ENCODE measurements at places on chromosomes 4 and X.

DNA sequence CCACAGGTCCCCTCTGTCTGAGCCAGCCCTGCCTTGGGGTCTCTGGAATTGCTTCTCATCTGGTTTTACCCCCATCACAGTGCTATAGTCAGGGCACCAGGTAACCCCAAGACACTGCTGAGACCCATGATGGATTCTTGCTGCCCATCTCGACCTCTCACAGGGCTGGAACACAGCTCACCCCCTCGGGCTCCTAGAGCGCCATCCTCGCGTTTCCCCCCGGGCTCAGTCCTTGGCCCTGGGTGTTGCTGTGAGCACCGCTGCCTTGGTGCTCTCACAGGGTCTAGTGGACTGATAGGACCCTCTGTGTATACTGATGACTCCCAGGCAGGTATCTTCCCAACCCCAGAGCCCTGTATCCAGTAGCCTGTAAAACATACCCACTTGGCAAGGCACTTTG is 8.8 kb downstream of the MAEA start:
- DNase-seq, result no peak

- no peak for DNase-seq
Measured at GRCh38 chrX:134734466-134734952, 76.2 kb upstream of the PLAC1 start.

DNA sequence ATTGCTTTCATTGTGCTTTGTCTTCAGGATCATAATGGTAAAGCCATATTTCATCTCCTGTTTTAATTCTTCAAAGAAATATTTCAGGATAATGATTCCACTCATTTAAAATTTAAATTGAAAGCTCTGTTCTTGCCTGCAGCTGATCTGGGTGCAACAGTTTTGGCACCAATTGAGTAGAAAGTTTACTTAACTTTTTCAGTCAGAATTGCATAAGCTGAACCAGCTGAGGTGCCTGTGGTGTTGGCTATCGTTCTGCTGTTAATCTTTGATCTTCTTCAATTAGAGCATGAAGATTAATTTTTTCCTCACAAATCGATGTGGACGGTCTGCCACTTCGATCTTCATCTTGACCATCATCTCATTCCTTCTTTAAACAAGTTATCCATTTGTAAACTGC is 49.6 kb downstream of the MAGEB16 start:
- DNase-seq, result no peak

DNA sequence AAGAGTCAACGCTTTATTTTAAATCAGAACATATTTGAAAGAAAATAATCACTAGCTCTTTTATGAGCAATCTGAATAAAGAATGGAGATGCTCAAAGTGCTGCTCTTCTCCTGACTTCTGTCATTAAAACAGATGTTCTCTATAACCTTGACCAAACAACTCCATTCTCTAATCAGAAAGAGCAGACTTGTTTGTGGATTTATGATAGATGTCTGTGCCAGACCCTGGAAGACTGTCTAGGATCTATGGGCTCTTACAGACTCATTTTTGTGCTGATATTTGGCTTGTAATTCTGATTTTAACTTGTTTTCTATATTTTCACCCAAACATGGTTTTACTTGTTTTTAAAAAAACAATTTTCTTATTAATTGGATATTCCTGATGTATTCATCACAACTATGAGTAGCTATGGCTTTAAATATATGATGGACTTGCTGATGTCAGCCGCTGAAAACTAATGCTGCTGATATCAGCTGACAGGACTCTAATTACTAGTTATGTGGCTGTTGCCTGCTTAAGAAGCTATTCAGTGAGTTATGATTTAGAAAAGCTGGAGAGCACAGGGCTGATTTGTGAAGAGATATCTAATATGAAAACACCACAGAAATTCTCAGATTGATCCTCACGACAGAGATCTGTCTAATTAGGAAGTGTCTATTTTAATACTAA is 31.6 kb upstream of the MAML3 start:
- no peak for DNase-seq

GRCh38 chrX:129617420-129617819 is 37.3 kb downstream of the APLN start:
- DNase-seq, result no peak

GRCh38 chrX:24151513-24151912 is 2.0 kb downstream of the ZFX start:
- DNase-seq, result no peak

- no peak for DNase-seq
Measured at GRCh38 chrX:13266641-13267345, 53.1 kb downstream of the ATXN3L start.

DNA sequence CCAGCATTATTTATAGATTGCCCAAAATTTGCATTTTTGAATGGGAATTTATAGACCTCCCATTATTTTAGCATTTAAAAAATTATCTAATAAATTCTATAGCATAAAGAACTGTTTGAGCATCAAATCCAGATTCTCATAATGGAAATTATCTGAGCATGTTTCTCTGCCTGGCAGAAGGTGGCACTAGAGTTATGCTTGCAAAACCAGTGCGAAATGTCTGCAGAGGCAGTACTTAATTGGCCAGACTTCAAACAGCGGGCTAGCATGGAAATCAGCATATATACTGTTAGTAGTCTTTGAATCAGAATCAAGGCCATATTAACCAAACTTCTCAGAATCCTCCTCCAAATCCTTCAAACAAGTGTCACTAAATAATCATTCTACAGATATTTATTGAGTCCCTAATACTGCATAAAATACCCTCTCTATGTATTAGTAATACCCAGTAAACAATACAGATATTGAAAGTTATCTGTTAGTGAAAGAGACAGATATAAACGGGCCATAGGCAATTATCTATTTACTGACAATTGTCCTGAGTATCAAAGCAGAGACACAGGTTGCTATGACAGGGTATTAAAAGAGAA is 78.7 kb upstream of the DCLK2 start:
- DNase-seq, result no peak

DNA sequence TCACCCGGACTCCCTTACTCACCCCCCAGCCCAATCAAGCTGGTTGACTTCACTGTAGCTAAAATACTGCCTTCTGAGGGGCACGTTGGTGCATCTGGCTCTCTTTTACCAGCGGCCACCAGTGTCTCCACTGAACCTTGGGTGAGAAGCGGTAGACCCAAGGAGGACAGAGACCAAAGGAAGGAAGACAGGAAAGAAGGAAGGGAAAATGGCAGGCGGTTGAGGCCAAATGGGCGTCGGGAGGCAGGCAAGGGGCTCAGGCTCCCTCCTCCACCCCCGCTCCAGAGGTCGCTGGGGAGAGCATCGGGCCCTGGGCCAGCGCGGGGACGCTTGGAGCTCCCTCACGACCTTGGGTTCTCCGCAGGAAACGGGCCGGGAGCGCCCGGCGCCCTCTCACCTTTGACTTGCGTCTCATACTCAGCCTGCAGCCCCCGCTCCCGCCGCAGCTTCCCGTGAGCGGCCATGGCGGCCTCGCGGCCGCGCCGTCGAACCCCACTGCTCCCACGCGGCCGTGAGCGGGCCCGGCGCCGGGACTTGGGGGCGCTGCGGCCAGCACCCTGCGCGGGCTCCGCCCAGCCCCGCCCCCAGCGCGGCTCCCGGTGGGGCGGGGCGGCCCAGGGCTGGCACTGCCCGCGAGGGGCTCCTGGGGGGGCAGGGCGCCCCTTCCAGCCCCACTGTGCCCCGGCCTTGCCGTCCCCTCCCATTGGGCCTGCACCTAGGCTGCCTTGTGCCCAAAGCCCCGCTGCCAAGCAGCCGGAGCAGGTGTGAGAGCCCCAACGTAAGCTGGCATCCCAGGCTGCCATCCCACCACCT is at the start of gene ARHGAP4:
ARHGAP4 (minus strand) TSS at position 526 of the 813 bp plus-strand sequence; CDS start at position 464, 62 bp downstream.
- no peak for DNase-seq

DNA sequence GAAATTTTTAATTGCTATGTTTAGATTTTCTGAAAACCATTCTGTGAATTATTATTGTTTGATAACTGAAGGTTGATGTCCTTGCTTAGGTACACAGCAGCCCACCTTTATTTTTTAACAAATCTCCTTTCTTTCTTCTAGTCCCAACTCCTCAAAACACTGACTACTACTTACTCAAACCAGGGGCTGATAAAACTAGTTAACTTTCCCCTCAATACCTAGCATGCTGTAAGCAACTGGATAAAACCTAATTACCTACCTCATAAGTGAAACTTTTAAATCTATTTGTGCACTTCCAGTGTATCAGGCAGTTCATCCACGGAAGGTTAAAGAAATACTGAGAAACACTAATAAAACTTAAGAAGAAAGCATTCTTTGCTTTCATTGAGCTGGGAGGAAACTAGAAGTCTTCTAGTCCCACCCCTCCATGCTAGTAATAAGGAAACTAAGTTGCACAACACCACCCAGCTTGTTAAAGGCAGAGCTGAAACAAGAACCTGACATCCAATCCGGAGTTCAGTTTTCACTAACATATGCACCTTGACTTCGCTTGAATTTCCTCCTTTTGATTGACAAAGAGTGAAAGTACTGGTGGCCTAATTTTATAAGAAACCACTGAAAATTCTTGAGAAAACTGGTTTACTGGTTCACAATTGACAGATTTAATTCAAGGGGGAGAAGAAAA is 180.2 kb upstream of the TET2 start:
- DNase-seq, result no peak

DNA sequence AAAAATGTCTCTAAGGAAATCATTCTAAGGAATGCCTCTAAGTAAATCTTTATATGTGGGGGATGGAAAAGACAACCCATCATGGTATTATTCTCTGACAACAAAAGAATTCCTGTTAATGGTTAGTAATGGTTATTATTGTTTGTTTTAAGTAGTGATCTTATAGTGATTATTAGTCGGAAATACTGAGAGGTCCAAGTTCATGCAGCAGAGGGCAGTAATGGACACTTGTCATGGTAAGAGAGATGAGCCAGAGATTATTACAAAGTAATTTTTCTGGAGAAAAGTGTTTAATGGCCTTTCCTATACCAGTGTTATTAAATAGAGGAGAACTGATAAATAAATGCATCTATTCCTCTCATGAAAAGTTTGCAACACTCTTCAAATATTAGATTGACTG is 8.1 kb upstream of the DKK2 start:
- no peak for DNase-seq

DNA sequence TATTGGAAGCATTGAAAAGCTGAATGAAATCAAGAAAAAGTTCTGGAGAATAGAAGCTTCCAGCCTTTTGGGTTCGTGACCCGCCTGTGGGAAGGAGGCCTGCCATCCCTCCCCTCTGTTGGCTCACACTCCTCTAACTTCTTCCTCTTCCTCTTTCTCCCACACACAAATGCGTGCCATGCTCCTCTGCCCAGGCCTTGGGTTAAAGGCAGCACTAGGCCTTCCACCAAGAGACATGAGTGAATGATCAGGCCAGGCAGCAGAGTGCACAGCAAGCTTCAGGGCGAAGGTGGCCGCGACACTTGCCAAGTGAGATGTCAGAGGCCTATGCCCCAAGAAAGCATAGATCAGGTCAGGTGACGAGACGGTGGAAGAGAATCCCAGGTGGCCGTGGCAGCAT is 38.4 kb downstream of the FAM193A start:
- no peak for DNase-seq

- DNase-seq, result no peak
Measured at GRCh38 chr4:19025031-19025430, 1003.5 kb upstream of the LCORL start.

DNA sequence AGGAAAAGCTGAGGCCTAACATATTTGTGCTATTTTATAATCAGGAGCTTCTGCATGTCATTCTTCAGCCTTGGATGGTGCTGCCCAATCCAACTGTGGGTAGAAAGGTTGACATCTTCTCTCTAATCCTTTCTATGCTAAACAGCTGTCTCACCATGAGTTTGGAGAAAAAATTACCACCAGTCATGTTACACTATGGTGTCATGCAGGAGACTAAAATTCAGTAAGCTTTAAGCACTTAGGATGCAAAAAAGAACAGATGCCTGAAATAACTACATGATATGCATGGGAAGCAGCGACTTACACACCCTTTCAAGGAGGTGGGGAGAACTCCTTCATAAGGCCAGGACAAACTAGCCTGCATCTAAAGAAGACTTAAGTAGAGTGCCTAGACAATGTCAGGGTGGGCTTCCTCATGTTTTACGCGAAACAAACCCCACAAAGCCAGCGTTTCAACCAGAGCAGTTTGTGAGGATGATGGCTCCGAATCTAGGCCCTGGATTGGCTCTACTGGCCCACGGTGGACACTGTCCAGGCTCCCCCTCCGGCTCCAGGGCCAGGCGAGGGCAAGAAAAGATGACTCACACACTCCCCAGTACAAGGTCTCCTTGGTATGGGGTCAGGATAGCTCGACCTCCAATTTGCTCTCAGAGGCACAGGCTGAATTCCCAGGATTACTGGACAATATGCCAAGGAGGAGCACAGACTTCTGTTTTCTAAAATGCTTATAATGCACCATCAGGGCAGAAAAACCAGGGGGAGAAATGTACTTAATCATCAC is 45.1 kb downstream of the STX18 start:
- no peak for DNase-seq

- DNase-seq, result no peak
Measured at GRCh38 chrX:41043674-41044345, 41.4 kb upstream of the USP9X start.

GRCh38 chrX:55342533-55343501 is 78.1 kb upstream of the PAGE3 start:
- DNase-seq, result no peak

GRCh38 chr4:38821739-38822138 is 17.1 kb upstream of the TLR1 start:
- no peak for DNase-seq

DNA sequence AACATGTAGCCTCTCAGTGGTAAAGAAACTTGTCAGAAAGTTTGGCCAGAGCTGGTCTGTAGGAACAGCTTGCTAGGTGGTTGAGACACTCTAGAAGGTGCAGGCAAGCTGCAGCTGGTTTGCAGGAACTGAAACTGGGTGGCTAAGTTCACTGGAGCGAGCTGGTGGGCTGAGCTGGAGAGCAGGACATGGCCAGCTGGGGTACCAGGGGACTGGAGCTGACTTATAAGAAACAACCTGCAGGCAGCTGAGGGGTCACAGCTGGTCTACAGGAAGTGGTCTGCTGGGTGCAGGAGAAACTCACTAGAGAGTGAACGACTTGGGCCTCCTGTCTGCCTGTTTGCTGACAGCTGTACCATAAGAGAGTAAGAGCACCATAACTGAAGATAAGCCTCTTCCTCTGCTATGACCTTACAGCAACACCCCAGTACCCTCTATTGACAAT is 157.1 kb upstream of the LNX1 start:
- DNase-seq, result no peak

- no peak for DNase-seq
Measured at GRCh38 chrX:74509989-74510388, 88.7 kb downstream of the SLC16A2 start.

- no peak for DNase-seq
Measured at GRCh38 chr4:89212666-89213381, 94.8 kb downstream of the GPRIN3 start.

DNA sequence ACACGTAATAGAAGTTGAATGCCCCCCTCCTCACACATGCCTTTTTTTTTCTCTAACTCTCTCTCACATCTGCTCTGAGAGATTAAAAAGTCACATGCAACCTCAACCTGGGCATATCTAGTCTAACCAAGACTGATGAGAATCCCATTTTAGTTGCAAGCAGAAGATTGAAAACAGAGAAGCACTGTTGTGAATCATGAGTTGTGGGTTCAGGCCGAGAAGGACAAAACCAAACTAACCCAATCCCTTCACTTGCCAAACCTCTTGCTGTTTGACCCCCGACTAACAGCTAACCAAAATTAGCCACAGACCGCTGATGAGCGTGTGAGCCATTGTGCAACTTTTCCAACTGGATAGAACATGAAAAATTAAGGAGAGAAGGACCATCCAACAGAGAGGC is 31.8 kb downstream of the CXCL1 start:
- no peak for DNase-seq

Data from stimulated activated CD8-positive, alpha-beta memory T cell treated with anti-CD3 and anti-CD28 coated beads, Interleukin-4, amount 100 ng/mL, for 4 hours (primary cell).